ENCODE measurements at places on chromosomes 11 and 22.

GRCh38 chr11:69265210-69265609 is 28.7 kb upstream of the MYEOV start:
- no peak for DNase-seq

- DNase-seq: no peak
Observed at GRCh38 chr22:43901976-43902643, 10.3 kb upstream of the PNPLA5 start.

DNA sequence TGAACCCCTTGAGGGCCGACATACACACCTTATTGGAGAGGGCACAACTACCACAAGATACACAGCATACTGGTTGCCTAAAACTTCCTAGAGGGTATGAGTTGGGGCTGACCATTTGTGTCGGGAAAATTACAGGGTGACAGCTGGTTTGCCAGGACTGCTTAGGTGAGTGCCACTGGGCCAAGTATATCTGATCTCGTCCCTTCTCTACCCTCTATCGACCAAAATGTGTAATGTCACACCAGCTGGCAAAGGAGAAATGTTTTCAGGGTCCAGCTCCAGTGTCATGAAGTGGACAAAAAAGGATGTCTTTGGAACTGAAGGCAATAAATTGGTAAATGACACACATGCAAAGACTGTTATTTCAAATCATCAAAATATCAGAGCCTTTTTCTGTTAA is 126.1 kb downstream of the PGR start:
- no peak for DNase-seq

DNA sequence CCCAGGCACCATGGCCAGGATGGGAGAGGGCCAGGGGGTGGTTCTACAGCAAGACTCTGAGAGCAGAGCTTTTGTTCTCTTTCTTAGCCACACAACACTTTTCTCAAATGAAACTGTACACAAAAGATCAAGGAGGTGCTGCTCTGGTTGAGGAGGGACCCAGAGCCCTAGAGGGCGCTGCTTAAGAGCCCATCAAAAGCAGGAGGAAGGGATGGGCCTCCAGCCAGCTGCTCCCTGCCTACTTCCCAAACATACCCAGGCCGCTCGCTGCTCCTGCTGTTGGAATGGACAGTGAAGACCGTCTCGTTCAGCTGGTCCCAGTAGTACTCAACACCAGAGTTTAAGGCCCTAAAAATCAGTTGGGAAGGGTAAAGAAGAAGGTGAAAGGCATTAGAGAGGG is 18.4 kb upstream of the CHRM4 start:
- DNase-seq: no peak

- DNase-seq: no peak
Observed at GRCh38 chr11:61163714-61164605, 2.7 kb upstream of the VPS37C start.

- no peak for DNase-seq
Observed at GRCh38 chr11:118286545-118286944, 18.0 kb upstream of the CD3E start.

GRCh38 chr11:130801333-130802122 is 114.8 kb downstream of the SNX19 start:
- no peak for DNase-seq

DNA sequence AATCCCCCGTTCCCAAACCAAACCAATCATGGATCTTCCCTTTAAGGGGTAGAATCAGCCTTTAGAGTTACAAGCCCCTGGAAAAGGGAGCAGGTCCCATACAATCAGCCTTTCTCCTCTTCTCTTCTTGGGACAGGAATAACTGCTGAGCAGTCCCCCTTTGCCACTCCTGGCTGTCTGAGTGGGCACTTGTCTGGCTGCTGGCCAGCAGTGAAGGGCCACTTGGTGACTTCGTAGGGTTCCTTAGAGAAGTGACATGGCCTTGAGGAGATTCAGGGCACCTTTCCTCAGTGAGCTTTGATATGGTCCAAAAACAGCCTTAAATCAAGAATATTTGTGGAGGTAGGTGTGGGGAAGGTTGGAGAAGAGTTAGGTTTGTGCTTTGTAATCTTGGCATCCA is 53.5 kb upstream of the HORMAD2 start:
- no peak for DNase-seq

- DNase-seq: no peak
Observed at GRCh38 chr11:105697291-105697690, 87.4 kb downstream of the GRIA4 start.

DNA sequence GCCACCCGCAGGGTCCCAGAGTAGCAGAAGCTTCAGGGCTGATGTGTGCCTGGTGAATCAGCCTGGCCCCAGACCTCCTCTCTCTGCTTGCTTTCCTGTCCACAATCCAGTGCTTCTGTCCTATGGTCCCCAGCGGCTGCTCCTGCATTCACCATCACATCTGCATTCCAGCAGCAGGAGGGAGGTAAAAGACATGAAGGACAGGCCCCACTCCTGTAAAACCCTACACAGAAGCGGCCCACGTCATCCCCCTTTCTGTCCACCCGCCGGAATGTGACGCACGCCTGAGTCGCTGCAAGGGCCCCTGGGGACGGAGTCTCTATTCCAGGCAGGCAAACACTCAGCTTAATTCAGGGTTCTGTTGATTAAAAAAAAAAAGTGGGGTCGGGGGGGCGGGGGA is 58.3 kb downstream of the CDKN1C start:
- no peak for DNase-seq

GRCh38 chr11:17280494-17281127 is 4.1 kb downstream of the NUCB2 start:
- DNase-seq: no peak

- no peak for DNase-seq
Observed at GRCh38 chr22:48713272-48714205, 1114.1 kb downstream of the BRD1 start.

DNA sequence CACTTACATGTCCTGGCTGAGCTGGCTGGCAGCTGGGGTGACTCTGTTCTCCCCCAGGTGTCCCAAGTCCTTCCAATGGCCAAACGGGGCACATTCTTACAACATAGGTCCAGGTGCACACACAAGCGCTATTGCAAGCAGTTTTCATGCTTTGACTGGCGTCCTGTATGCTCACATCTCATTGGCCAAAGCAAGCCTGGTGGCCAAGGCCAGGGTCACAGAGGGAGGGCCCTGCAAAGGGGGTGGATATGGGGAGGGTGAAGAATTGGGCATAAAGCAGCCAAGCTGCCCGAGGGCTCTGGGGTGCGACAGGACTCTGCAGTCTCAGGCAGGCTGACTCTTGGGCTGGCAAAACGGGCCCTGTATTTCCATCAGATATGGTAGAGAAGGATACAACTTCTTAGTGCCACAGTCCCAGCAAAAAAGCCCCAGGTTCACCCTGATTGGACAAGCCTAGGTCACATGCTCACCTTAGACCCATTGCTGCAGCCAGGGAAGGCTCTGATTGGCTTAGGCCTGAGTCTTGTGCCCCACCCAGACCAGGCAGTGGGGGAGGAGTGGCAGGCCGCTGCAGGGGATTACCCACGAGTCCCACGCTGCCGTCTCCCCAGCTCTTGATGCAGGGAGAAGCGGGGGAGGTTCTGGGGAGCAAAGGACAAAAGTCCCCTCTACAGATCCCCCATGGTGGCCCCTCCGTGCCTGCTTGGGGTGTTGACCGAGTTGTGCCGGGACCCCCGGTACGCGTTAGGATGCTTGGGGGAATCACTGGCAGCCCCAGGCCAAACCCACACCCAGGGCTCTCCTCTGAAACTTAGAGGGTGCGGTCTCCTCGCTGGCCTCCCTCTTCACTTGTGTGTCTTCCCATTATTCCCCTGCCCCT is 110.8 kb downstream of the ARHGAP8 start:
- no peak for DNase-seq

- DNase-seq: no peak
Observed at GRCh38 chr11:117193130-117194020, 5.8 kb upstream of the TAGLN start.

GRCh38 chr11:126332221-126332711 is 23.2 kb upstream of the ST3GAL4 start:
- no peak for DNase-seq

DNA sequence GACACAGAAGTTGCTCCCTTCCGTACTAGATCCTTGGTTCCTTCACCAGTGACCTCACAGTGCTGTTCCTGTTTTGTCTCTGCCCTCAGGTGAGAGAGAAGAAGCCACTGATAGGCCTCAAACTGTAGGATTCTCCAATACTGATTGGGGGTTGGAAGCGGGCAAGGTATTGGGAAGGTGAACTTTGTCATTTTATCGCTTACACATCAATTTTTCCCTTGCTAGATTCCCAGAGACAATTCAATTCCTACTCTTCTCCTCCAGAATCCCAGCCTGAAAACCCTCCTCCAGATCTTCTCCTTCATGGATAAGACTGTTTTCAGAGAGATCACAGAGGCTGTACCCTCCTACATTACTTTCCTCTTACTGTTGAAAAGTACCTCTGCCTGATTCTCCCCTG is 9.4 kb upstream of the OR2D3 start:
- DNase-seq: no peak

DNA sequence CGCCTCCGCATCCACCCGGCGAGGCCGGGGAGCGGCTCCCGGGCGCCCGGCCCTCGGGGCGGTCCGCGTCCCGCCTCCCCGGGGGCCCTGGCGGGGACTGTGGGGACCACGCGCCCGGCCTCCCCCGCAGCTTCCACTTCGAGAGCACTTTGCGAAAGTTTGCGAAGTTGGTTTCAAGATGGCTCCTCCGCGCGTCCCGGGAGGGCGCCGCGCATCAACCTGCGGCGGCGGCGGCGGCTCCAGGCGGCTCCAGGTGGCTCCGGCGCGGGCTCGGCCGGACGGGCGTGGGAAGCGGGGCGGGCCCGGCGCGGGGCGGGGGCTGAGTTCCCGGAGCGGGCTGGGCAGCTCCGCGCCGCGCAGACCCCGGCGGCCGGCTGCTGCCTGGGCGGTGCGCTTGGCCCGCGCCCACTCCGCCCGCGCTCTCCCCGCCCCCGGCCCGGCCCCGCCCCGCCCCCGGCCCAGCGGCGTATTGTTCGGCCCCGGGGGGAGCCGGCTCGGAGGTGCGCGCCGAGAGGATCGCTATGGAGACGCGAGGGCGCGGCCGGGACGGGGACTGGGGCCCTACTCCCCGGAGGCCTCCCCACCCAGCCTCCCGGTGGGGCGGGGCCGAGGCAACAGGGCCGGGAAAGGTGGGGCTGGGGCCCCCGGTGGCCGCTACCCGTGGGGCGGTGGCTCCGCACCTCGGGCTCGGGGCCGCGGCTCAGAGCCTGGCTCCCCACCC is at the start of gene CELSR1:
Gene CELSR1, minus strand, starts transcription at position 396 of the 721 bp plus-strand sequence. CDS start 450 bp downstream, outside the sequence.
- no peak for DNase-seq

DNA sequence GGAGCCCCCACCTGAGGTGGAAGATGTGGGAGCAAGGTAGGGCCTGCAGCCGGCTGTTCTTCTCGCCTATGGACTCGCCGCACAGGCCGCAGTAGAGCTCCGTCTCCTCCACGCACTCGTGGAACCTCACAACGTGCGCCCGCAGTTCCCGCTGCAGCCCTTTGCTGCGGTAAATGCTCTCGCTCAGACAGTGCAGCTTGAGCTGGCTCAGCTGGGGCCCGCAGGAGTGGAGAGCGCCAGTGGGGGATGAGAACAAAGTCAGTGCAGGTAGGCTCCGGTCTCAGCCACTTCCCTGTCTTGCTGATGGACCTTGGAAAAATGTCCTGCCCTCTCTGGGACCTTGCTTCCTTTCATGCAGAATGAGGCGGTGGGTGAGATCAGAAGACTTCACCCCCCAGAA is 10.2 kb downstream of the RAPSN start:
- no peak for DNase-seq

GRCh38 chr11:77155082-77155475 is 27.0 kb downstream of the MYO7A start:
- no peak for DNase-seq

- DNase-seq: no peak
Observed at GRCh38 chr11:122103726-122104125, 12.3 kb downstream of the BLID start.

- no peak for DNase-seq
Observed at GRCh38 chr22:46063846-46064227, 86.5 kb upstream of the PPARA start.

GRCh38 chr22:24302591-24302990 is 32.0 kb downstream of the SPECC1L start:
- no peak for DNase-seq

- DNase-seq: no peak
Observed at GRCh38 chr11:64400102-64400501, 41.1 kb downstream of the RPS6KA4 start.

DNA sequence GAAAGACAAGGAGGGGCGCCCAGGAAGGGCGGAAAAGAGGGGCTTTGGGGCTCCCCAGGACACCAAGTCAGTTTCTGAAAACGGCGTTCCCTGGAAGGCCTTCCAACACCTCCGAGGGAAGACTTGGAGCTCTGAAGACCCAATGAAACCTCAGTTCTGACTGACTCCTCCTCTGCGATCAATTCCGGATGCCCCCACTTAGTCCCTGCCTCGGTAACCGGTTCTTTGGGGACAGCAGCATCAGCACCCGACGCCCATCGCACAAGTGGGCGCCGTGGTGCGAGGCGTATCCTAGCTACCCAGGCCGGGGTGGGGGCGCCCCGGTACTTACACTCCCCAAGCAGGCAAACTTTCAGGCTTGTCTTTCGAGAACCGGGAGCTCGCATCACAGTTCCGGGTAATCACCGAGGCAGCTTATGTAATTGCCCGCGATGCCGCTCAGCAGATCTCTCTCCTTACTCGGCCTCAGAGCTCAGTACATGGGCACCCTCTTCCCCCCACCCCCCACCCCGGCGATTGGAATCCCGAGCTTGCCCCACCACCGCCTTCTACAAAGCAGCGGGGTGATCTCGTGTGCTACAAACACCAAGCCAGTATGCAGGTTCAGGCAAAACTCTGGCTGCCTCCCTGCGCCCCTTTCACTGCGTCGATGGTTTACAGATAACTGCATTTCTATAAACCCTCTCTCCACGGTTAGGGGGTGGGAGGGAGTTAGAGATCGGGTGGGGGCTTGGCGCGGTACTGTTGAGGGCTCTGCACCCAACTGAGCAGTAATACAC is 2.0 kb downstream of the TENM4 start:
- DNase-seq: no peak

DNA sequence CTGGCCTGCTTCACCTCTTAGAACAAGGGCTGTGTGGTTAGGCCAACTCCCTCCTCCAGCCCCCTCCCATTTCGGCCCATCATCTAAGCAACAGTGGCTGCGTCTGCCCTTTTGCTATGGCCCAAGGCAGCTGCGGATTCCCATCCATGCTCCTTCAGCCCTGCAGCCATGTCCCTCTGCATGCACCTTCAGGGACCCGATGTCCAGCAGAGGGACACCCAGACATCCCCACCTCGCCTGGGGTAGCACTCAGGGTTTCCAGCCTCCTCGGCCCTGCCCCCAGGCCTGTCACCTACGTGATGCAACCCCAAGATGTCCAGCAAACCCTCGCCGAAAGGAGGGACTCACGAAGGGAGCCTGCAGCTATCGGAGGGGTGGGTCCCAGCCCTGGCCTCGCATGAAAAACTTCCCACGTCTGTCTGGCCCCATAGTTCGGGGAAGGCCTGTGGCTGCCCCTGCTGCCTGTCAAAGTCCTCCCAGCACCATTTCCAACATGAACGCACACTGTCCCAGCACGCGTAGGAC is 194.4 kb downstream of the CTTN start:
- no peak for DNase-seq

GRCh38 chr11:12051287-12051662 is 42.8 kb upstream of the DKK3 start:
- no peak for DNase-seq

- DNase-seq: no peak
Observed at GRCh38 chr11:84833488-84834088, 793.6 kb downstream of the DLG2 start.

GRCh38 chr11:16799890-16800289 is 61.4 kb downstream of the C11orf58 start:
- DNase-seq: no peak

GRCh38 chr22:50418624-50419023 is 56.2 kb downstream of the SBF1 start:
- DNase-seq: no peak

GRCh38 chr11:133560472-133560855 is 28.2 kb upstream of the OPCML start:
- no peak for DNase-seq

- DNase-seq: no peak
Observed at GRCh38 chr11:63573881-63574855, 11.0 kb upstream of the PLAAT2 start.

Data from activated CD8-positive, alpha-beta memory T cell treated with anti-CD3 and anti-CD28 coated beads for 1 hour (primary cell).